ENCODE measurements at places on chromosomes 4 and X.

DNA sequence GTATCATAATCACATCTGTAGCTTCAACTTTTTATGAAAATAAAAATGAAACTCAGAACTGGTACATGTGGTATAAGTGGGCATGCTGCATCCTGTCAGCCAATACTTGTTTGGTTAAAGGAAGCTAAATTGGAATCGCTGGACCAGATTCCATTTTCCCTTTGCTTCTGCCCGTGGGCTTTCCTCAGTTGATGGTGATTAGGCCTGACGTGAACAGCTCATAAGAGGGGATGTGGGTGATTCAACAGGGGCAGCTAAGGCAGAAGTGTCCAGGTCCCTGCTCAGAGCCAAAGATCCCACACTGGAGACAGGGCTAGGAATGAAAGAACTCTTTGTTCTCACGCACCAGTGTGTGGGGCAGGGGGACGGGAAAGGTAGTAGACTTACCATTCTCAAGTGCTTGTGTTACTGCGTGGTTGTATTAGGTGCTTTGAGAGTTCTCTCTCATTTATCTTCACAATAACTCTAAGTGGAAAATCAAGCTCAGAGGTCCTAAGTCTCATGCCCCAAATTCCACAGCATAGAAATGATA, 63.2 kb upstream of the GUCY1A1 start:
- DNase-seq: no peak

DNA sequence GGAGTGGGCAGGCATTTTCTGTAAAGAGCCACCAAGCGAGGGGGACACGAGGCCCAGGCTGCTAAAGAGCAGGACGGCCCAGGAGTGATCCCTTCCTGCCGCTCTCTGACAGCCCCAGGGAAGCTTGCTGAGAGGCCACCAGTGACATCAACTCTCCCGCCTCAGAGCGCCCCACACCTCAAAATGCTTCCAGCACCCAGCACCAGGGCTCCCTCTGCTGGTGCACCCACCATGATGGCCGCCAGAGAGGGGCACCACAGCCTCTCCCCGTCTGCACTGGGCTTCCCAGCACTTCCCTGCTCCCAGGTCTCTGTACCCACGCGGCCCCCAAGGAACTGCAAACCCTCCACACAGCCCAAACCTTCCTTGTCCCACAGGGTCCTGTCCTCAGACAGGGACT, 40.4 kb downstream of the GAK start:
- no peak for DNase-seq

DNA sequence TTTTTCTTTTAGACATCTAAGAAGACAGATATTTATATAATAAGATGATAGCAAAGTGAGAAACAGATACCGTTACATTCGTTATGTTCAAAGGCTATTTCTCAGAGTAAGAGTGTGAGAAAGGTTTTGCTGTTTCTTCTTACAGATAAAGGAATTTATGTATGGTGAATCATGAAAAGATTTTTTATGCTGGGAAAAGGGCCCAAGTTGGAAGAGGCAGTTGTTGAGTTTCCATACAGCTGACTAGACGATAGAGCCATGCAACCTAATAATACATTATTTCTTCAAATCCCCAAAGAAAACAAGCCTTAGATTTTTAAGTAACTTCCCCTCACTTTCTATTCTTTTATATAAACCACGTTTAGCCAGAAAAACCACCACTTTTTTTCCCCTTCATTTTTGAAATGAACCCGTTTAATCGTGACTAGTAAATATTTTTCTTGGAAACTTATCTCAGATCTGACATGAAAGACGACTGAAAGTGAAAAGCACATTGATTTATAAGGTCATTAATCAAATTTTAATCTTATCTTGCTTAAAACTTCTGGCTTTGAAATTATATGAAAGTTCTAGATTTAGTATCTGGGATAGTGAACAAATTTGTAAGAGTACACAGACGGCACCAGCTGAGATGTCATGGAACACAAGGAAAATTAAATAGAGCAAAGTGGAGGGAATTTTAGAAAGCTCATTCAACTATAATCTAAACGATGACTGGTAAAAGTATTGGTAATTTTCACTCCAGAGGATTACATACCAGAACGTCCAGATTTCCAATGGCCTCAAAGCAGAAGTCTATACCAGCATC, 10.9 kb downstream of the ADH6 start:
- DNase-seq: no peak

DNA sequence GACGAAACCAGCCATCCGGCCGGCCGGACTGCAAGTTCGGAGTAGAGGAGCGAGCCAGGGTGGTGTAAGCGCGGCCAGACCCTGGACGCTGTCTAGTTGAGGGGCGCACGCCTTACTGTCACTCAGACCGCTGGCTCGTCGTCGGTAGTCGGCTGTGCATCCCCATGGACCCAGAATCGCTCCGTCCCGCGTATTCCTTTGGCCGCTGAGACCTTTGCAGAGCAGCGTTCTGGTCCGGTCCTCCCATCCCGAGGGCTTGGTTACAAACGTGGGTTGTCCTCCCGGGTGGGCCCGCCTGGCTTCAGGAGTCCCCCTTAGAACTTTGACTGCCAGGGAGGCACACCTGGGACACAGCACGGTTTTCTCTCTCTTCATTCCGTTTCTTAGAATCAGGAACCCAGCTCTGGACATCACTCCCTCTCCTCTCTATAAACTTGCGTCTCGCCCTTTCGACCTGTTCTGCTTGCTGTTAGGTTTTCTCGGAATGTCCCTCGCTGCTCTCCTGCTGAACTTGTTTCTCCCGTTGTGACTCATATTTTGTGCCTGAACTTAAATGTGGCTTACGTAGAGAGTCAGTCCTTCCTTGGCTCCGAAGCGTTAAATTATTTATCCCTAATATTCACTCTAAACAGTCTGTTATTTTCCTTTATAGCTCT, 672 bp downstream of the PGM2 start:
- no peak for DNase-seq
